ENCODE measurements at places on chromosomes 3 and 15.
A peak's percentile ranks its signal among the peaks of the same experiment; 100 is the strongest.

DNA sequence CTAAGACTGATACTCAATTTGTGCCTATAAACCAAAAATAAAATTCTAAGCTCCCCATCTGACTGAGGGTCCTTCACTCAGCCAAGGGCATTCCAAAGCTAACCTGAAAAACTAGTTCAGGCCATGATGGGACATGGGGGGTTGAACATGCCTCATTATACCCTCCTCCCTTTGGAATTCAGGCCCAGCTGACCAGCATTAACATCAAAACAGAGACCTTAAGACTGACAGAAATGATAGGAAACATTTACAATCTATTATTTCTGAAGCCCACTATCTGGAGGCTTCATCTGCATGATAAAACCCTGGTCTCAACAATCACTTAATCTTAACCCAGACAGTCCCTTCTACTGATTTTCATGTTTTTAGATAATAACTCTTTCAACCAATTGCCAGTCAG lies 140.4 kb downstream of the ANO10 start:
- no peak for DNase-seq

GRCh38 chr15:36884518-36884875 lies 215.9 kb downstream of the MEIS2 start:
- DNase-seq: no peak

DNA sequence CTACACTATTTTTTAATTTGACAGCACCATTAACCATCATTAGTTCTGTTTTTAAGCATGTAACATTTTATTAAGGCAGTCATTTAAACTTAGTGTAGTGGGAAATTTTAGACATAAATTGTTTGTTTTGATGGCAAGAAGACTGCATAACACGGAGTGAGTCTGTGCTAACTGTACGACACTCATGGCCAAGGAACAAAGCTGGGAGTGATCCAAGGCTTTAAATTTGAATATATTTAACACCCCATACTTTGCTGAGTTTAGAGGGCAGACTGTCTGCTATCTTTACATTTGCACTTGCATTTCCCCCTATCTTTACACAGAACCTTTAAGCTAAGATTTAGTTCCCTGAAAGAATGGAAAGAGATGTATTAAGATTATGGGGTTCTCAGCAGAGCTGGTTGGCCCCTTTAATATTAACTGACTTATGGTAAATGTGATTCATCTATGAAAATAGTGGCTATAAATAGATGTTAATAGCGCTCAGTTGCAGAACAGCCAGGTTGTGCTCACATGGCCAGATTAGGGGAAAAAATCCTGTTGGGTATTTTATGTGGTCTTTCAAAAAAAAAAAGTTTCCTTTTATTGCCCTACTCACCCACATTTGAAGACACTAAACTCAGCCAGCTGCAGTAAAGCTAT lies 120.7 kb downstream of the CMSS1 start:
- no peak for DNase-seq

- no peak for DNase-seq
Measured at GRCh38 chr15:51191766-51192165, 97.1 kb upstream of the TNFAIP8L3 start.

GRCh38 chr3:68306571-68306970 lies 625.8 kb downstream of the TAFA4 start:
- no peak for DNase-seq

DNA sequence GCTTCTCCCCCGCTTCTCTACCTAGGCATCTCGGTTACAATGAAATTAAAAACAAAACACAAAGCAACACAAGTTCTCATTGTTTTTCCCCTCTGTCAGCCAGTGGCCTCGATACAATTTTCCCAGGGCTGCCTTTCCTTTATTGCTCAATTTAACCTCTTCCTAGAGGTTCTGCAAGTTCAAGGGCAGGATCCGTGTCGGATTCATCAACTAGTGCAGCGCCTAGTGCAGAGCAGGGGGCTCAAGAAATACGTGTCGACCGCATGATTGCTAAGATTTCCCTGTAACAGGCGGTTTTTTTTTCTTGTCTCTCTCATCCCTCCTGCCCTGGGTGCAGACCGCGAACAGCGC lies 1.4 kb upstream of the BHLHE40 start:
- DNase-seq: peak; percentile 68

DNA sequence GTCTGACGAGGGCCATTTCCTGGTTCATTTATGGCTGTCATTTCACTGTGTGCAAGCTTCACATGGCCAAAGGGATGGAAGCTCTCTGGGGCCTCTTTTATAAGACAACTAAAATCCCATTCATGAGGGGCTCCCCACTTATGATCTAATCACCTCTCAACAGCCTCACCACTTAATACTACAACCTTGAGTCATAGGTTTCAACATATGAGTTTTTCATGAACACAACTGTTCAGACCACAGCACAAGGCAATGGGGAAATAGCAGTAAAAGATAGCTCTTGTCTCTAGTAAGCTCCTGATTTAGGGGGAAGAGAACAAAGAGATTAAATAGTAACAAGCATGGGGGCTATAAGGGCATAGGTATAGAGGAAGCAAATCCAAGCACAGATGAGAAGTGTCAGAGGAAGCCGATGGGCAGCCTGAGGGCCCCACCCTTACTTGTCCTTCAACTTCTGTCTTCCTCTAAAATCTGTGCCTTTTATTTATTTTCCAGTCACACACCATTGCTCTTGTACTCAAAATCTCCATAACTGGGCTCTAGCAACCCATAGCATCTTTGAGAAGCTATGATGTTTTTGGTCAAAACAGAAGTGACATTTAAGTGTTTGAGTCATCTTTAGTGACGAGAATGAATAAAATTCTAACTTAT lies 329.1 kb downstream of the UNC13C start:
- DNase-seq: no peak

DNA sequence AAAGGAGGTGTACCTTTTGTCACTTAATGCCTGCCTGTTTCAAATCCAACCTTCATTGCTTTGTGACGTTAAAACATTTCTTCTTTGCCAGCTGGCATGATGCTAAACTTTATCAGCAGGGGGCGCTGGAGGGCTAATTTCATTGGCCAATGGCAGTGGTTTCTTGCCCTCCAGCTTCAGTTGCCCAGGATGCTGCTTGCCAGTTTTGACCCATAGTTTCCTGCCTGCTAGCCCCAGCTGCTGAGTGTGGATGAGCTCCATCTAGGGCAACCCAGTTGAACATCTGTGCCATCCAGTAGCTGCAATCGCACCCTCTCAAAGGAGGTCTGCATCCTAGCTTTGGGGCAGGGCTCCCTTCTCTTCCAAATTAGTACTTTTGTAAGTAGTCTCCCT lies 22.1 kb downstream of the ACKR2 start:
- peak; percentile 60 for DNase-seq

DNA sequence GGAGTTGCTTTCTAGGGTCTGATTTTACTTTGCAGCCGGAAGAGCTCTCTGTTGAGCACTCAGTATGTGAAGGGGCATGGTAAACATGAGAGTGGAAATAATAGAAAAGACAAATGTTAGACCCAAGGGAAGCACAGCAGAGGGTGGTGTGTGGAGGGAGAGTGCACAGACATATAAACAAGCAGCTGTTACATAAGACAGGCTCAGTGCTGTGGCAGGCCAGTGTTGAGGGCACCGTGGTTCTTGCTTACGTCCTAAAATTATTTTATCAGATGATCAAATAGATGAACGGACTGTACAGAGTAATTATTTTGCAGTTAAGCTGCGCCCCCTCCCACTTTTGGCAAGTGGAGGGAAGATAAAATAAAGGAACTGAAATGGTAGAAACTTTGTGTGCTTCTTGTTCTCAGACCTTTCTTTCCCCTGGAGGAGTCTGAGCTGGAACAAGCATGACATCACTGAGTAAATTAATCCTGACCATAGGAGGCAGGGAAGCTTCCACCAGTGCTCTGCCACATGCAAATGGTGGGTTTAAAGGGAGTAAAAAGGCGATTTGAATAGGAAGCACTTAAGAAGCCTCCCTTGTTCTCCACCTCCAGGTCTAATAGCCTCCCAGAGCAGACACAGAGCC lies 205.6 kb downstream of the IL20RB start:
- no peak for DNase-seq

GRCh38 chr3:64815789-64816188 lies 128.0 kb upstream of the ADAMTS9 start:
- DNase-seq: no peak

DNA sequence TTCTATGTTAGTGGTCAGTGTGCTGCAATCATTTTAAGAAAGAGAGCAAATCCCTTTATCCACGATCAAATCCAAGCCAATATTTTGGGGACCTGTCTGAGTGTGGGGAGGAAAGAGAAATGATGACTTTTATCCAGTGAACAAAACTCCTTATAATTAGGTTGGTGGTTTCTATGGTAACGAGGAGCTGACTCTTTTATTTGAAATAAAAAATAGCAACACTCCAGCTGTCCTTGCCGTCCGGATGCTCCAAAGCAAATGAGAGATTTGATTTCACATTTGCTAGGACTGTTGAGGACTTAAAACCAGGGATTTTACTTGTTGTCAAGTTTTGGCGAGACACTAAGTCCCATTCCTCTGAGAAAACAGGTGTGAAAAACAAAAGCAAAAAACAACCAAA lies 154.0 kb upstream of the PRICKLE2 start:
- no peak for DNase-seq

GRCh38 chr3:12815078-12815477 lies 18.6 kb downstream of the CAND2 start:
- no peak for DNase-seq

GRCh38 chr3:47571391-47572175 lies 7.1 kb downstream of the CSPG5 start:
- DNase-seq: no peak

DNA sequence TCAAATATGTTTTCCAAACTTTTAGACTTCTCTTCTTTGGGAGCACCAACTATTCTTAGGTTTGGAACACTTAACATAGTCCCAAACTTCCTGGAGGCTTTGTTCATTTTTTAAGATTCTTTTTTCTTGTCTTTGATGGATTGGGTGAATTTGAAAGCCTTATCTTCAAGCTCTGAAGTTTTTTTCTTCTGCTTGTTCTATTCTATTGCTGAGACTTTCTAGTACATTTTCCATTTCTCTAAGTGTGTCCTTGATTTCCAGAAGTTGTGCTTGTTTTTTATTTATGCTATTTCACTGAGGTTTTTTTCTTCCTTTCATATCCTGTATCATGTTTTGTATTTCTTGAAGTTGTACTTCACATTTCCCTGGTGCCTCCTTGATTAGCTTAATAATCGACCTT lies 97.5 kb downstream of the PLSCR2 start:
- no peak for DNase-seq

GRCh38 chr3:77053795-77054194 lies 13.9 kb downstream of the ROBO2 start:
- DNase-seq: no peak

GRCh38 chr15:62894322-62895085 lies 148.0 kb upstream of the TPM1 start:
- no peak for DNase-seq

GRCh38 chr3:124966521-124967445 lies 32.2 kb upstream of the MUC13 start:
- DNase-seq: no peak

DNA sequence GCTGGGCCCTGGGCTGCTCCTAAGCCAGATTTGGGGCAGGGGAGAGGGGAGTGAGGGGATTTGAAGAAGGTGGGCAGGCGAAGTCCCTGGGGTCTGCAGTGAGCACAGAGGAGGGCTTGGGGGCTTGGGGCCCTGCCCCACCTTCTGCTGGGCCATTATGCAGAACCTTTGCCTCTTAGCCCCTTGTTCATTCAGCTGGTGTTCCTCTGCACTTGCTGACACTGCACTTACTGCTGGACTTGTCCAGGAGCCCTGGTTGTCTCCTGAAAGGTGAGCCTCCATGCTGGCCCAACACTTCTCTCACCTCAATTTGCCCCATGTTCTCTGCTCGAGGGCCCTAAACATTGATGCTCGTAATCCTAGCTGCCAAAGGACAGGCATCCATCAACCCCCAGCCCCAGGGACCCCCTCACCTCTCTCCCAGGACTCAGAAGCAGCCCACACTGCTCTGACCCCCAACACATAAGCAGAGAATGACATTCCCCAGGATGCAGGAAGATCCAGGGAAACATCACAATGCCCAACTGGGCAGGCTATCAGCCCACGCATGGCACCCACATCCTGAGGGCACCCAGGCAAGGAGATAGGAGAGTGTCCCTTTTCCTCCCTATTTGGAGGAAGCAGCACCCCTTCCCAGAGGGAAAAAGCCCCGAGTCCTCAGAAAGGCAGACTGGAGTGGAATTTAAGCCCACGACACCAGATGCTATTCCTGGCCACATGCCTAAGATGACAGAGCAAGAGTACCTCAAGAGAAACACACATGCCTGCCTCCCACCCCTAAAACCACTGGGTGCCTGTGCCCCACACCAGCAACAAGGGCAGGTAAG lies 76.8 kb downstream of the ADCY5 start:
- DNase-seq: no peak

- no peak for DNase-seq
Measured at GRCh38 chr3:155880286-155880685, 9.8 kb downstream of the GMPS start.

DNA sequence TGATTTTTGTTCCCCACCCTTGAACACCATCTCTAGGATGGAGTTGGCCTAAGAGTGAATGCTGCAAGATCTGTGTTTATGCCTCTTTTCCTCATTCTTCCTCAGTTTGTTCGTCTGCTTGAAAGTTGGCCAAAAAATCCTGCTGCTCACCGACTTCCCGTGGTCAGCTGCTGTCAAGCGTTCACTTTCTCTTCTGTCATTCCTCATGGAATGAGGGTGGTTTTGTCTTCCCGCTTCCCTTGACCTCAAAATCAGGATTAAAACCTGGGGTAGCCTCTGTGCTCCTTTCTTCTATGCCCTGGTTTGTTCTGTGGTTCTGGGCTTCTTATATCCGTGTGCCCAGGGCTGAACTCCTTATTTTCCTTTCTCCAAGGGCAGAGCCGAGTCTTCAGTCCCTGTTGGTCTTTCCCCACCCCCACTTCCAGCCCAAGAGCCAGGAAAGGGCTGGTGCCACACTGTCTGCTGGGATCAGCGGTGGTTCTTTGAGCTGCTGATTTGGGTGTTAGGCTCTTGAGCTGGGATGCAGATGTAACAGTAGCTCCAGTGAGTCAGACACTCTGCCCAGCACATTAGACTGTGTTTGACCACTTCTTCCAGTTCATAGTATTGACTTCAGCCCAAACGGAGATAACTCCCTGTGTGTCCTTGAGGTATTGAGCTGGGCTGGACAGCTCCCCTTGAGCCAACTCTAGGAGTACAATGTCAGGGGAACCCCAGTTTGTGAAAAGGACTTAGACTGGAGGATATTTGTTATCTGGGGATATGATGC lies 2.3 kb downstream of the SERF2 start:
- no peak for DNase-seq

DNA sequence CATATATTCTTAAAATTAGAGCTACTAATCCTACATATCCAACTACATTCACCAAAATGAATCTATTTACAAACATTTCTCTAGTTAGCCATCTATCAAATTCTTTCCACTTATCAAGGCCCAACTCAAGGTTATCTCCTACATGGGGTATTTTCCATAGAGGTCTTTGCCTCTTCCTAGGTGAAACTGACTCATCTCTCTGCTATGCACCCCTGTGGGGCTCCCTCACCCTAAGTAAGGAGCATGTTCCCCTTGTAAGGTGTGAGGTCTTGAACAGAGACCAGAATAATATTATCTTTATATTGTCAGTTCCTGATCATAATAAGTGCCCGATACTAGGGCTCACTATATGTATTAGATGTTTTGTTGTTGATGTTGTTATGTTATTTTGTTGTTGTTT lies 74.6 kb upstream of the TSC22D2 start:
- no peak for DNase-seq

- no peak for DNase-seq
Measured at GRCh38 chr3:149284034-149284433, 49.4 kb downstream of the TM4SF18 start.

Data from stimulated activated naive CD4-positive, alpha-beta T cell treated with Interleukin-2 at 50 U/mL for 16 hours (primary cell).